ENCODE measurements at places on chromosomes 1 and 21. TPM values are rescaled to one million over a fixed set of nuclear protein-coding genes. Genes with fewer than 3 reads are reported as not detected.

- DNase-seq, result no peak
Measured at GRCh38 chr1:19750882-19751276, 48.8 kb downstream of the TMCO4 start.

DNA sequence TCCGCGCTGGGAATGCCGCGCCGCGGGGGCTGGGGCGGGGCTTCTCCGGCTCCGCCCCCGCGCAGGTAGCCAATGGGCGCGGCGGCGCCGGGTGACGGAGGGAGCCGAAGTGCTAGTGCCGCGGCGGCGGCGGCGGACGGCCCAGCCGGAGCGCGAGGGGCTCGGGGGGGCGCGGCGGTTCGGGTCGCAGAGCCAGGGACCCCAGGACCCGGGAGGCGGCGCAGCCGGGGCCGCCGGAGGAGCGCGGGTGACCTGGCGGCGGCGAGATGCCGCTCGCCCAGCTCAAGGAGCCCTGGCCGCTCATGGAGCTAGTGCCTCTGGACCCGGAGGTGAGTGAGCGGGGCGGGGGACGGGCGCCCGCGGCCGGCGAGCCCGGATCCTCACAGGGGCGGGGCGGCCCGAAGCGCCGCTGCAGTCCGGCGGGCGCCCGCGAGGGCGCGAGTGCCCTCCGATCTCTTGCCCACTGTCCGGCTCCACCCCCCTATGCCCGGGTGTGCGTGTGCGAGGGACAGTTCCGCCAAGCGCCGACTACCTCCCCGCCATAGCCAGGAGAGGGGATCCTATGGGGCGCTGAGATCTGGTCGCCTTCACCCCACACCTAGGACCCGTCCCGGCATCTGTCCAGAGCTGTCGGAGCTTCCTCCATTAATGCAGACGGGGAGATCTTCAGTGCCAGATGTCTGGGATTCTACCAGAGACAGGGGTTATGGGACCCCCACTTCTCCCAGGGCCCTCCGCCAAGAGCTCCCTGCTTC is at the start of gene RPS6KA1:
Gene RPS6KA1, plus strand, starts transcription at position 107 of the 755 bp plus-strand sequence. Its CDS starts 160 bp downstream, at position 267.
- peak; percentile 65 for DNase-seq

DNA sequence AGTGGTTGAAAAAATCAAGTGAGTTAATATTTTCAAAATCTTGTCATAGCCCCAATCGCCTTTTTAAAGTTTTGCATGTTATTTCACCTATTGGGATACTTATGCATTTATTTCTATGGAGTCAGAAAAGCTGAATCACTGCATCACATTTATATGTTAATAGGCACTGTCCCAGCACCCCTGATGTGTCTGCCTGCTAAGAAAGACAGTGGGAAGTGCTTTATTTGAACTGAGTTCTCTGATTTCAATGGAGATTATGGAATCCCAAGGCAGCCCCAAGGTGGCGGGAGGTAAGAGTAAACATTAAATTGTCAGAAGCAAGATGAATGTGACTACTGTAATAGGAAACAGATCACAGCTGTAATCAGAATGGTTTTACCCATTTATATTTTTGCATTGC is 2225.7 kb downstream of the NCAM2 start:
- no peak for DNase-seq

GRCh38 chr1:28631713-28632112 is 11.2 kb downstream of the TAF12 start:
- no peak for DNase-seq

DNA sequence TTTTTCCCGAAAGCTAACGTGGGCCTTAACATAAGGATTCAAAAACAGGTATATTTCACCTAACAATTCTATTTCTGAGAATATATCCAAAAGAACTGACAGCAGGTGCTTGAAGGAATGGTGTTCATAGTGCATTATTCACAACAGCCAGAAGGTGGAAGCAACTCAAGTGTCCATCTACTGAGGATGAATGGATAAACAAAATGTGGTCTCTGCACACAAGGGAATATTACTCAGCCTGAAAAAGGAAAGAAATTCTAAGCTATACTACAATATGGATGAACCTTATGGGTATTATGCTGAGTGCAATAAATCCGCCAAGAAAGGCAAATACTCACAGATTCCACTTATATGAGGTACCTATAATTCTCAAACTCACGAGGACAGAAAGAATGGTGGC is 6.1 kb upstream of the RIPPLY3 start:
- DNase-seq, result no peak

DNA sequence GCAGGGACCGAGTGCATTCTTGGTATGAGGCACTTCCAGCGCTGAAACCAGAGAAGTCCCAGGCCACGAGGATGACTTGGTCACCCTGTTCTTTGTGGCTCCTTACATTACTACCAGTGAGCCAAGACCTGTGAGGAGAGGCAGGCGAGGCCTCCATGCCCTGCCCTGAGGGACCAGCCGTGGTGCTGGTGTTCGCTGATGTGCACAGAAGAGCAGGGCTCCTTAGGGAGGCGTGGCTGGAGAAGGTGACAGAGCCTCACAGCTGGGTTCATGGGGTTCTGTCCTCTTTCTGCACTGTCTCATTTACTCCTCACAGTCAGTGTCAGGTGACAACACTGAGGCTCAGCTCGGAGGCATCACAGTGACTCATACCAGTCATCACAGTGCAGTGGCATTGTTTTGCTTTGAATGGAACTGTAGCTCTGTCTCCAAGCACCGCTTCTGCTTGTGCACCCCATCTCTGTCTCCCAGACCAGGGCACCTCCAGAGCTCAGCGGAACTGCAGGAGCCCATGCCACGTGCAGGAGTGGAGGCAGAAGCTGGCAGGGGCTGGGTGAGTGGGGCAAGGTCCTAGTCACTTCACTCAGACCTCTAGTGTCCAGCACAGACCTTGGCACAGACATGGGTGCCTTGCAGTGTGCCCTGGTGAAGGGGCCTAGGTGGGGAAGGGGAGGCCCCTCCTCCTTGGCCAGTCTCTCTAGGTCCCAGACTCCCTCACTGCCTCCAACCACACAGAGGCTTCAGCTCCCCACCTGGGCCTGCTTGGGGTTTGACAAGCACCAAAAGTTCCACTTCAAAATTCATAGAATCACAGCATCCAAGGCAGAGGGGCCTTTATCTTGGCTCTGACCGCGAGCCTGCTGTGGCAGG is 310.9 kb downstream of the MATN1 start:
- no peak for DNase-seq

DNA sequence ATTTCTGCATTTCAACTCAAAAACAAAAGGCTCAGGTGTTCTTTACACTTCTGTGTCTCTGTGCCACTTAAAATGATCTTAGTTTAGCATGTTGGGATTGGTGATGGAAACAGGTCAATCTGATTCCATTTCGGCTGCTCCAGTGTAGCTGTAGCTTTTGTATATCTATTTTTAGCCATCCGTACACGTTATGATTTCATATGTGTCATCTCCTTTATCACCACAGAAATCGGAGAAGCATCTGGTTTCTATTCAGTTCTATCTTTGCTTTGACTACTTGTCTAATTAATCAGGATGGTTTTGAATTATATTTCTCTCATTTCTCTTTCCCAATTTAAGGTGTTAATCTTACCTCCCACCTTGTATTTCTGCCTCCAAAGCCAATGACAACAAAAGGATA is 41.1 kb downstream of the RGS21 start:
- no peak for DNase-seq

GRCh38 chr1:244303610-244303969 is 148.1 kb downstream of the ADSS2 start:
- no peak for DNase-seq

- no peak for DNase-seq
Measured at GRCh38 chr1:26044971-26045721, 772 bp downstream of the SLC30A2 start.

GRCh38 chr1:231929311-231929710 is 302.7 kb downstream of the DISC1 start:
- DNase-seq, result peak; percentile 43

DNA sequence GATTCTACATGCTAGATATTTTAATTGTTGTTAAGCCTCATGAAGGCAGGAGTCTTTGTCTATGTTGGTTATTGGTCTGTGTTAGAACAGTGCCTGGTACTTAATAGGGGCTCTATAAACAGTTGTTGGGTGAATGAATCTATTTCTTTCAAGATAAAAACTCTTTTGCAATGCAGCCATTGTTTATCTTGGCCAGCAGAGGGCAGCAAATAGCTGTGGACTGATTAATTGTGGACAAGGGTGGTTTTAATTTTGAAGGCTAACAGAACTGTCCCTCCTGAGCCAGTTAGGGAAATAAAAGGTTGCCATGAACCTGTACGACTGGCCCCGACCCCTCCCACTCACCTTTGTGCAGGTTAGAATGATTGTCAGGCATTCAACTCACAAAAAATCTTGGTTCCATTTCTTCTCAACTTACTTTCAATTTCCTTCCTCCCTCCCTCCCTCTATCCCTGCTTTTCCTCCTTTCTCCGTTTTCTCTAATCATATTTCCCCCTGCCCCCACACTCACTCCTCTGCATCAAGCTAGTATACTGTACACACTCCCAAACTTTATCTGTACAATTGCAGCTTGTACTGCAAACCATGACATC is 66.3 kb upstream of the DIRAS3 start:
- DNase-seq, result peak; percentile 43

GRCh38 chr1:92784021-92784638 is 778 bp downstream of the EVI5 start:
- peak; percentile 49 for DNase-seq

DNA sequence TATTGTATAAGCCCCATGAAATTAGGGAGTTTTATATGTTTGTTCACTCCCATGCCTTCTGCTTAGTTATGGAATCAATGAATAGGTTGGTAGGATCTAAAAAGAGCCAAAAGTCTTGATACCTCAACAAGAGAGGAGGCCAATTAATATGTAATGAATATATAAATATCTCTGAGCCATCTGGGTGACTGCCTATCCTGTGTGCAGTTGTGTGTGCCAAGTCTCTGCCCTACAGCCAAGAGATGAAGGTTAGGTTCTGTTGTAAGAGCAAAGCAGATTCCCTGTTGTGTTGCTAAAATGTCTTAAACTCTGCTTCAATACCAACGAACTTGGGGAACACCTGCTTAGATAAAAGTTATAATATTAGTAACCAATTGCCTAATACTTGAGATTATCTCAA is 61.8 kb upstream of the GORAB start:
- no peak for DNase-seq

- no peak for DNase-seq
Measured at GRCh38 chr1:35191429-35192055, 1.4 kb downstream of the SFPQ start.

- DNase-seq, result no peak
Measured at GRCh38 chr1:234262754-234263105, 110.5 kb upstream of the COA6 start.

DNA sequence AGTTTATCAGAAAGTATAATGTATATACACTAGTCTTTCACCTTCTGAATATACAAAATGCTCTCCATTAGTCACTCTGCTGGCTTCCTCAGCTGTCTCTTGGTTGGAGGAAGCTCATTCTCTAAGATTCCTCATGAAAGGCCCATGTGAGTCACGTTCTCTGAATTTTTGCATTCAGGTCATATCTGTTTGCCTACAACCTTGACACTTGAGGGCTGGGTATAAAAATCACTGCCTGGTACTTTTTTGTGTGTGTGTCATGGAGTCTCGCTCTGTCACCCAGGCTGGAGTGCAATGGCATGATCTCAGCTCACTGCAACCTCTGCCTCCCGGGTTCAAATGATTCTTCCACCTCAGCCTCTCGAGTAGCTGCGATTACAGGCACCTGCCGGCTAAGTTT is 2.8 kb upstream of the GALNT2 start:
- no peak for DNase-seq

- DNase-seq, result no peak
Measured at GRCh38 chr1:160997323-160998038, 23.5 kb downstream of the F11R start.

- peak; percentile 60 for DNase-seq
Measured at GRCh38 chr1:11845641-11846335, 1.8 kb downstream of the NPPA start.

GRCh38 chr1:19433719-19433998 is 51.7 kb downstream of the CAPZB start:
- DNase-seq, result no peak

DNA sequence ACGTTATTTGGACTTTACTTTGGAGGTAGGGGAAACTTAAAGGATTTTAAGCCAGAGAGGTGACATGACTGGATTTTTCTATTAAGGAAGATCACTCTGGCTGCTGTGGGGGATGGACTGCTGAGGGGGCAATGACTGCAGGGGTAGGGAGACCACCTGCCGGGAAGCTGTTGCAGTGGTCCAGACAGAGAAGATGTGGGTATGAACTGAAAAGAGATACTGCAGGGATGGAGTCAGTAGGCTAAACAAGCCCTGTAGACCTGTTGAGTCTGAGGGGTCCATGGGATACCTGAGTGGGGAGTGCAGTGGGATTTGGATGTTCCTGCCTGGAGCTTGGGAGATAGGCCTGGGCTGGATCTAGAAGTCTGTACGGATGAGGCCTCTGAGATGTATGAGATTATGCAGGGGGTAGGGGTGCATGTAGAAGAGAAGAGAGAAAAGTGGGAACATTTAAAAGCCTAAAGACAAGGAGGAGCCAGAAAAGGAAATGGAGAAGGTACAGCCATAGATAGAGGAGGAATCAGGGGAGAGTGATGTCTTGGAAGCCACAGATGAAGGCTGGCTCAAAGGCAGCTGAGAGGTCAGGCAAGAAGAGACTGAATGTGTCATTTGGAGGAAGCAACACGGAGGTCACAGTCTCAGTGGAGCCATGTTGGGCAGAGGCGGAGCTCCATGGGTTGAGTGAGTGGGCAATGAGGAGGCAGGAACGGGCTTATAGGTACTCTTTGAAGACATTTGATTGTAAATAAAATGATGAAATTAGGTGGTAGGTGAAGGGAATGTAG is 25.9 kb upstream of the KCNA2 start:
- no peak for DNase-seq

DNA sequence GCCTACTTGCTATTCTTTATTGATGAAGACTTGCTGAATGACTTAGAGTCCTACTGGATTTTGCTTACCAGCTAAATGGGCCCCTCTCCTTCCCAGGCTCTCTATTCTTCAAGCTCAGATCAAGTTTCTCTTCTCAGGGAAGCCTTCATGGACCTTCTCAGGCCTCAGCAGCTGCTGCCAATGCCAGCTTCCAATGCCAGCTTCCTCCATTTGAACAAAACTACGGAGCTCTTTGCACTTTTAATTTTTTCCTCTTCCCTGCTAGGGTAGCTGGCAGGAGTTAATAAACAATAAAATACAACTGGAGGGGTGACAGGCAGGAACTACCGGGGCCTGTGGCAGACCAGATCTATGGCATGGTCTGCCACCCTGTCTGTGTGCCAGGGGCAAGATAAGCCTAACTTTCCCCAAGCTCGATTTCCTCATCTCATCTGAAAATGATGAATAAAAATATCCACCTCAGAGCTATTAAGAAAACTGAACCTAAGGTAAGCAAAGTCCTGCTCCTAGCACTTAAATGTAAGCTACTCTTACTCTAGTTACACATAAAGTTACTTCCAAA is 995 bp upstream of the IPO13 start:
- DNase-seq, result no peak

The AK2 gene
- polyA plus RNA-seq, result 236 TPM

The MPZ gene
- polyA plus RNA-seq, result 3.5 TPM

The LIN28A gene
- polyA plus RNA-seq, result 0.15 TPM

The S100A4 gene
- polyA plus RNA-seq, result 29.0 TPM

The SH2D2A gene
- polyA plus RNA-seq, result 0.52 TPM

The TRABD2B gene
- polyA plus RNA-seq, result 21.2 TPM

The CREB3L4 gene
- 36.1 TPM for polyA plus RNA-seq

The ASTN1 gene
- polyA plus RNA-seq, result 1.4 TPM

The SMCP gene
- not detected for polyA plus RNA-seq

The CBR3 gene
- polyA plus RNA-seq, result 0.91 TPM

The MTHFR gene
- polyA plus RNA-seq, result 24.9 TPM

The SYT11 gene
- polyA plus RNA-seq, result 21.7 TPM

Data from left kidney (tissue), 8 donors.